ENCODE measurements at places on chromosomes 7 and 10. TPM values are rescaled to one million over a fixed set of nuclear protein-coding genes. Genes with fewer than 3 reads are reported as not detected.

- H3K27me3 ChIP-seq = no peaks in the 10 kb centered on the region
- no peak overlapping the region for H3K27ac ChIP-seq
- no peak for DNase-seq
- no peak overlapping the region for H3K4me3 ChIP-seq
These were observed 167.0 kb downstream of the FANK1 start for GRCh38 chr10:126063353-126063791.

- H3K27me3 ChIP-seq = no peaks in the 10 kb centered on the region
- no peak overlapping the region for H3K27ac ChIP-seq
- no peak overlapping the region for H3K4me3 ChIP-seq
- H3K4me1 ChIP-seq = peaks cover 6% of the 10 kb centered on the region
- DNase-seq = no peak
These were observed 313.6 kb upstream of the ZMIZ1 start for GRCh38 chr10:78755063-78755701.

- DNase-seq = no peak
- no peak overlapping the region for H3K27ac ChIP-seq
- H3K36me3 ChIP-seq = no peaks in the 10 kb centered on the region
These were observed 20.4 kb upstream of the TTYH3 start for GRCh38 chr7:2611401-2611800.

GRCh38 chr10:18368682-18369081 is 228.5 kb downstream of the CACNB2 start:
- H3K27ac ChIP-seq = no peak overlapping the region
- no peak for DNase-seq
- no peaks in the 10 kb centered on the region for H3K27me3 ChIP-seq
- H3K36me3 ChIP-seq = no peaks in the 10 kb centered on the region

DNA sequence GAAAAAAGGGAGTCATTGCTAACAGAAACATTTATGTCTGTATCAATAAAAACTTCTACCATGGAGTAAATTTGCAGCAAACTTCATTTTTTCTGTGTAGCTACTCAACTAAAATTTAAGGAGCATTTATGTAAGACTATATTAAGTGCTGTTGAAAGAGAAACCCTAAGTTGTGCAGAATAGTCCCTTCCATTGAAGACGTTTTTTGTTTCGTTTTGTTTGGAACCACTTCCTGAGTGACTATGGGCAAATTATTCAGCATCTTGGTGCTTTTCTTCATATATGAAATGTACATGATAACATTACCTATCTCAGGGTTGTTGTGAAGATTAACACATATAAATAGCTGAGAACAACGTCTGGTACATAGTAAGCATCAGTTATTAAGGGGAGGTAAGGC is 24.3 kb downstream of the SEM1 start:
- peaks cover 11% of the 10 kb centered on the region for H3K36me3 ChIP-seq
- no peak for DNase-seq
- H3K27ac ChIP-seq = no peak overlapping the region
- no peak overlapping the region for H3K4me3 ChIP-seq
- no peaks in the 10 kb centered on the region for H3K4me1 ChIP-seq

DNA sequence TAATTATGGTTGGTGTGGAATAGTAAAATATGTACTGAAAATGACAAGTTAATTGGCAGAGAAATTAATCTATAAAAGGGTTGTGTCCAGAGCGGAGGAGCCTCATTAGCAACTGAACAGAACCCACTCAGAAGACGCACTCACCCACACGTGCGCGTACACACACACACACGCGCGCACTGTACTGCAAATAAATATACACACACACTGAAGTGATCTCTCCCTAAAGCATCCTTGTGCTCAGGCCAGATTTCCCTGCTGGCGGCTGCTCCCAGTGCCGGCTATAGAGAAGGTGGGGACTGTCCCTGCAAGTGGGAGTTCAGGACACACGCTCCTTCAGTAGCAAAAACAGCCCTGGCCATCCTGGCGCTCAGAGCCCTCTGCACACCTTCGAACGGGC is 85.2 kb downstream of the CHST15 start:
- peaks cover 12% of the 10 kb centered on the region for H3K4me1 ChIP-seq
- no peak overlapping the region for H3K4me3 ChIP-seq
- no peak overlapping the region for H3K27ac ChIP-seq
- DNase-seq = no peak
- H3K27me3 ChIP-seq = no peaks in the 10 kb centered on the region

DNA sequence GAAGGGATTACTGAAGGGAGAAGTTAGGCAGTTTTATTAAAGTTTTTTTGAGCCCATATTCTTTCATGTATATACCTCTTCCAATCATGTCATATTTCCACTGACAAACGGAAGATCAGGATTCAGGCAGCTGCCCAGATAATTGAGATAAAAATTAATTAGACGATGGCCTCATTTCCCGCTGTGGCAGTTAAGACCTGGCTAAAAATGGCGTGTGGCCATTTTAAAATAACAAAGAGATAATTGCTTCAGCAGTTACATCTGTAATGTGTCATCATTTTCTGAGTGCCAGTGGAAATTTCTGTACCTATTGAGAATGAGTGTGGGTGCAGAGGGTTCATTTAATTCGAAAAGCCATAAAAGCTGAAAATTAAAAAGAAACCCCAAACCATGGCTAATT is 215.1 kb downstream of the STK31 start:
- no peaks in the 10 kb centered on the region for H3K36me3 ChIP-seq
- no peak for DNase-seq
- no peaks in the 10 kb centered on the region for H3K27me3 ChIP-seq
- H3K4me1 ChIP-seq = peaks cover 5% of the 10 kb centered on the region
- no peak overlapping the region for H3K27ac ChIP-seq
- H3K4me3 ChIP-seq = no peak overlapping the region

DNA sequence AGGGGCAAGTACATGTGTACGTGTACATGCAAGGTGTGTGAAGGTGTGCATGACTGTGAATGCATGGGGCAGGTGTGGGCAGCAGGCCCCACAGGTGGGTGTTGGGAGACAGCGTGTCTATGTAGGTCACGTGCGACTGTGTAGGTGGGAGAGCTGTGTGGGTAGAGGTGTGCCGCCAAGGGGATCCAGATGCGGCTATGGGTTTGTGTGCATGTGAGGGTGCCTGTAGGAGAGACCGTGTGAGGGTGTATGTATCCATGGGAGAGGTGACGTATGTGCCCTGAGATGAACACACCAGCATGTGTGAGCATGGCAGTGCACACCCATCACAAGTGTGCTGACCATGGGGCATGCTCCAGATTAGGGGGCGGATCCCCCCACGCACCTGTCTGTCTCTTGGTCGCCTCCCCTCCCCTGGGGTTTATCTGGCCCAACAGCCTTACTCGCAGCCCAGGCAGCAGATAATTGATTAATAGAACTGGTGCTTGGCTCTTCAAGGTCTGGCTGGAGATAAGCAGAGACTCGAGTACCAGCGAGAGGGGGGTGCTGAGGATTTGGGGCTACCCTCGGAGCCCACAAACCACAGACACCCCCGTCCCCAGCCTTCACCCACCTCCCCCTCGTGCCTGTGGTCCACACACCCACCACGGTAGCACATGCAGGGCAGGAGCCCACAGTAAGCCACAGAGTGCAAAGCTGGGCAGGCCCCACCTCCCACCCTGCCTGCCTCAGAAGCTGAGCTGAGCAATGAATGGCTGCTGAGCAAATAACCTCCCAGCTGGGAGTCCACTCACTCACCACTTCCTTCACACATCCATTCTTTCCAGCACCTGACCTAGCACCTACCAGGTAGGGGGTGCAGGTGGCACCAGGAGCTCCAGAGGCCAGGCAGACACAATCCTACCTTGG is 41.4 kb upstream of the ZMIZ1 start:
- no peaks in the 10 kb centered on the region for H3K36me3 ChIP-seq
- H3K4me3 ChIP-seq = no peak overlapping the region
- no peaks in the 10 kb centered on the region for H3K4me1 ChIP-seq
- H3K27ac ChIP-seq = no peak overlapping the region
- DNase-seq = no peak

DNA sequence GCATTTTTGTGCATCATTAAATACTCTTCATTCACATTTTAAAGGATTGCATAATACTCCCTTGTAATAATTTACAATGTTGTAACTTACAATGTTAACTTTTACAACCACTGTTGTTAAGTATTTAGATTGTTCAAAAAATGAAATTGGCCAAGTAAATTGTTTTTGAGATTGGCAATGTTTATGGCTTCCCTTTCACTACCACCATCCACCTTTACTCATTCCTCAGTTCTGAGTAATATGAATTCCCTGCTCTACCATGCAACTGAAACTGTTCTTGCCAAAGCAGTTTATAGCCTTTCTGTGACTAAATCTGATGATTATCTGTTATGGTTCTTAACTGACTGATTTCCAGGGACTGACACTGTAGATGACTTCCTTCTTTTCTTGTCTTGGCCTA is 80.5 kb upstream of the TMEM106B start:
- H3K27ac ChIP-seq = no peak overlapping the region
- DNase-seq = no peak
- H3K4me1 ChIP-seq = no peaks in the 10 kb centered on the region

DNA sequence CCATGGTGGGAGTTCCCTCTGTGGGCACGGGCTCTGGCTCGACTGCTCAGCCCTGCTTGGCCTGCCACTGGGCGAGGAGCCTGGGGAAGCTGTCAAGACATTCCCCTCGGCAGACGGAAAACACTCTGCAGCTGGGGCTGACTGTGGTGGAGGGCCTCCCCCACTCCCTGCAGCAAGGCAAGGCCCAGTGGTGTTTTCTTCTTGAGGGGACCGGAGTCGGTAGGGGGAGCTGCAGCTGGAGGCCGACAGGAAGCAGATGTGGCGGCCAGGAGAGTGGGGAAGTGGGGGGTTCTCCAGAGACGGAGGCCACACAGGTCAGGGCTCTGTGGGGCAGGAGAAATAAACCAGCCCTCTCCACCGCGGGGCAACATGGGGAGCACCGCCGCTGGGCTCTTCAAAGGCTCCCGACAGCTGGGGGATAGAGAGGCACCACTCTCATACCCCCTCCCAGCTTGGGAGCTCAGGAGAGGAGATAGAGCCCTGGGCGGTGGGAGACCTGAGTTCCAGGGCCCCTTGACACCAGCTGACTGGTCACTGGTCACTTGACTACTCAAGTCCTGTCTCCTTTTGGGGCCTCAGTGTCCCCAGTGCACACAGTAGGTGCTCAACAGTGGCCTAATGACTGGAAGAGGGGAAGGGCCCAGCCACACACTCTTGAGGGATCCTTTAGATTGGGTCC is 43.4 kb downstream of the PPIF start:
- H3K27me3 ChIP-seq = no peaks in the 10 kb centered on the region
- no peaks in the 10 kb centered on the region for H3K4me1 ChIP-seq
- DNase-seq = no peak
- H3K36me3 ChIP-seq = no peaks in the 10 kb centered on the region
- no peak overlapping the region for H3K4me3 ChIP-seq

GRCh38 chr7:15937571-15937970 is 251.1 kb upstream of the MEOX2 start:
- no peak for DNase-seq
- H3K27ac ChIP-seq = no peak overlapping the region
- H3K4me3 ChIP-seq = no peak overlapping the region
- no peaks in the 10 kb centered on the region for H3K27me3 ChIP-seq
- no peaks in the 10 kb centered on the region for H3K36me3 ChIP-seq

- no peaks in the 10 kb centered on the region for H3K4me1 ChIP-seq
- no peak overlapping the region for H3K4me3 ChIP-seq
- H3K27me3 ChIP-seq = no peaks in the 10 kb centered on the region
These were observed 96.9 kb upstream of the PPP2R2D start for GRCh38 chr10:131803860-131804425.

GRCh38 chr10:57890691-57891090 is 377.0 kb downstream of the IPMK start:
- no peaks in the 10 kb centered on the region for H3K36me3 ChIP-seq
- no peaks in the 10 kb centered on the region for H3K27me3 ChIP-seq
- no peak overlapping the region for H3K4me3 ChIP-seq
- H3K27ac ChIP-seq = no peak overlapping the region
- H3K4me1 ChIP-seq = no peaks in the 10 kb centered on the region
- no peak for DNase-seq

- DNase-seq = no peak
- no peak overlapping the region for H3K27ac ChIP-seq
- no peaks in the 10 kb centered on the region for H3K4me1 ChIP-seq
These were observed 23.5 kb upstream of the SAMD9L start for GRCh38 chr7:93171606-93172226.

DNA sequence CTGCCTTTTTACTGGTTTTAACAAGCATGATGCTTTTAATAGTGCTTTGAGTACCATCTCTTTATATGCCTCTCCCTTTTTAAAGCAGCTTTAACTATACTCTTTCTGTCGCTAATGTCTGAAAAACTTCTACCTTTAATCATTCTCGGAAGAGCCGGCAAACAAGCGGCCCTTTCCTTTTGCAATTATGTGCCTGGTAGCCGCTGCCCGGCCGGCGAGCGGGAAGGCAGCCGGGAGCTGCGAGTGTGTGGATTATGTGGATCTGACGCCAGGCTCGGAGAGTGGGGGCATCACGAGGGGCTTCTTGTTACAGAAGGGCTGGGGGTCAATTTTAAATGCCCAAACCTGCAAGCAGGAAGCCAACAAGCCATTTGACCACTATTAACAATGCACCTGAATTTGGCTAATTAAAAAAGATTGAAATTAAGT is 120.9 kb downstream of the BUB3 start:
- 0 out of 2 replicates have a peak overlapping the region, but pooled peaks have one; percentile 6 for H3K4me3 ChIP-seq
- no peaks in the 10 kb centered on the region for H3K36me3 ChIP-seq
- no peak overlapping the region for H3K27ac ChIP-seq
- no peaks in the 10 kb centered on the region for H3K4me1 ChIP-seq
- DNase-seq = no peak

- H3K4me1 ChIP-seq = no peaks in the 10 kb centered on the region
- H3K27ac ChIP-seq = no peak overlapping the region
- no peak for DNase-seq
- no peak overlapping the region for H3K4me3 ChIP-seq
These were observed 68.7 kb downstream of the MBL2 start for GRCh38 chr10:52703898-52704297.

DNA sequence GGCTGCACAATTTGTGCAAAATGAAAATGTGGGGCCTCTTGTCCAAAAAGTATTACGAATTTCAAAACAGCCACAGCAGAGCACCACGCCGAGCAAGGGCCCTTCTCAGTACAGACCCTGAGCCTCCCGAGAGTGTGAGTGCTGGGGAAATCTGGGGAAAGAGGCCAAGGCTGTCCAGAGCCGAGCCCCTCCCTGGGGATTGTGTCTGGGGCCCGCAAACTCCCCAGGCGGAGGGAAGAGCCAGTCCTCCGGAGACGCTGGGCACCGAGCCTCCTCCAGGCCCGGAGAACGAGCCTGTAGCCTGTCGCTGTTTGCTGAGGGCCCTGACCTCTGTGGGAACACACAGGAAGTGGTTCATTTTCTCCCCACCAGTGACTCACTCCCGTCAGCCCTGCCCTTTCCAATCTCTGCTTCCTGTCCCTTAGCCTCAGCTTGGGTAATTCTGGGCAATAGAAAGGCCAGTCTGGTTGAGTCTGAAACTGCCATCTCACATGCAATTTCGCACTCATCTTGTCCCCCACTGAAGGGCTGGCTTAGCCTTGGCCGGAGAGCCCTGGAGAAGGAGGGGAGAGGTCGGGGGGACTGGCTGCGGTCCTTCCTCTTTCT is 19.5 kb upstream of the GNA12 start:
- no peak overlapping the region for H3K4me3 ChIP-seq
- H3K27ac ChIP-seq = 0 out of 2 replicates have a peak overlapping the region, but pooled peaks have one; percentile 2
- H3K4me1 ChIP-seq = peaks cover 9% of the 10 kb centered on the region

- no peak overlapping the region for H3K4me3 ChIP-seq
- H3K27me3 ChIP-seq = no peaks in the 10 kb centered on the region
- H3K36me3 ChIP-seq = no peaks in the 10 kb centered on the region
- H3K4me1 ChIP-seq = no peaks in the 10 kb centered on the region
These were observed 19.2 kb downstream of the TMEM270 start for GRCh38 chr7:73879977-73880681.

The TBX20 gene
- total RNA-seq = 0.26 TPM

The FKBP6 gene
- total RNA-seq = 0.19 TPM

The NPSR1 gene
- total RNA-seq = not detected

The PRXL2A gene
- 58.3 TPM for total RNA-seq

The LRRC17 gene
- total RNA-seq = 3.0 TPM

The INHBA gene
- total RNA-seq = 2.7 TPM

The ASAH2B gene
- total RNA-seq = 6.3 TPM
